MV-4-11 (cell line): ENCODE measurements at places on chromosomes 4 and X.

DNA sequence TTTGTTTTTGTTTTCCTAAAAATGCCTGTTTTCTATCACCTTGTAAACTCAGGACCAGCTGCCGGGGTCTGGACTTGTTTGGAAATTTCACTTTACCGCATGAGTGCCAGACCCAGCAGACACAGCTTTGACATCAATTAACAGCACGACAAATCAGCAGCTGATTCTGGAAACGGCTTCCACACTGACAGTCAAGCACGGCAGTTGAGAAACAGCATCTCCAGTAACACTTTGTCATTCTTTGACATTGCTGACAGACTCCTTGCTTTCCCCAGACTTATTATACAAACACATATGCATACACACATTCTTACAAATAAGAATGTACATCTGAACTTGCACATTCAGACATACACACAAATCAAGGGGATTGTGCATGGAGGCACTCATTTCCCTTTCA lies 1017.6 kb upstream of the HS3ST1 start:
- no peak for DNase-seq

GRCh38 chrX:119643696-119644095 lies 37.5 kb upstream of the NKRF start:
- DNase-seq, result no peak

- no peak for DNase-seq
Observed at GRCh38 chrX:114581528-114582263, 2.2 kb upstream of the HTR2C start.

DNA sequence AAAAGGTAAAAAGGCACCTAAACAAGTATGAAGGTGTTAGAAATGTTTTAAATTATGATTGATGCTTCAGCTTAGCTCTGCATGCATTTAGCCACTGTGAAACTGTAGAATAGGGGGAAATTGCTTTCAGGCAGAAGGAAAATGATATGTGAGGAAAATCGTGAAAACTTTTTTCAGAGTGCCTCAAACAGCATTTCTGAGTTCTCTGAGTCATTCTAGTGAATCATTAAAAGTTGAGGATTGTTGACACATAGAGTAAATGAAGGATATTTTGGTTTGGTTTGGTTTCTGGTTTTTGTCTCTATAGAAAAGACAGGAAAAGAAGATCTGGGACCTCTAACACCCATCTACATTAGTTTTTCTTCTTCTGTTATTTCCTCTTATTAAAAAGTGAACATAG lies 332.5 kb upstream of the TRAM1L1 start:
- DNase-seq, result no peak

GRCh38 chr4:95500361-95500760 lies 48.4 kb downstream of the UNC5C start:
- no peak for DNase-seq

DNA sequence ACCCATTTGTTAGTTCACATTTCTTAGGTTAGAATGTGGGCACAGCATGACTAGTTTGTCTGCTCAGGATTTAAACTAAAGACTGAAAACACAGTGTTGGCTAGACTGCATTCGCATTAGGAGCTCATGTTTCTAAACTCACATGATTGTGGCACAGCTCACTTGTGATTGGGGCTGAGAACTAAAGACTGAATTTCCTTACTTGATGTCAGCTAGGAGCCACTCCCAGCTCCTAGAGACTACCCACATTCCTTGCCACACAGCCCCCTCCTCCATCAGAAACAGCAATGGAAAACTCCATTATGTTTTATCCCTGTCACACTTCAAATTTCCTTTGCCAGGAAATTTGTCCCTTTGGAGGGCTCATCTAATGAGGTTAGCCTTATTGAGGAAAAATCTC lies 170.2 kb upstream of the NUDT6 start:
- DNase-seq, result no peak

- no peak for DNase-seq
Observed at GRCh38 chr4:141195095-141195707, 25.5 kb upstream of the ZNF330 start.
